ENCODE measurements at places on chromosomes 2 and 18.

- no peak for DNase-seq
These were observed 278.9 kb downstream of the PRKCE start for GRCh38 chr2:45930396-45930792.

GRCh38 chr2:57397550-57398360 is 648.9 kb upstream of the VRK2 start:
- no peak for DNase-seq

- no peak for DNase-seq
These were observed 238.8 kb downstream of the TPGS2 start for GRCh38 chr18:36589857-36590543.

DNA sequence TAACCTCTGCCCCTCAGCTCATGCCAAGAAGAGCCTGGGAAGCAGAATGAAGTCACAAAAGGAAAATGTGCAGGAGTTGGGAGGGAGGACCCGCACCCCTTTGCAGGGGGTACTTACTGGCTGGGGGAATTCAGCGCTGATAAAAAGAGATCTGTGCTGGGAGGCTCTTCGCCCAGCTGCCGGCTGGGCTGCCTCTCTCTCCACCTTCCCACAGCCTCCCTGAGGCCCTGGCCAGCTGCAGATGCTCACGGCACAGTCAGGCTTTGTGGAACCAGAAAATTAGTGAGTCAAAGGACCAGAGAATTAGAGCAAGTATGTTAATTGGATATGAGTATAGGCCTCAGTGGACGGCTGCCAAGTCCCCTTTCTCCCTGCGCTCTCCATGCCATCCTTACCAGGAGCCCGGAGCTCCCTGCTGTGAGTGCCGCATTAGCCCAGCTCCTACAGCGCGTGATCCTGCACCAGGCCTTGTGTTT is 181.7 kb upstream of the SH3BP4 start:
- no peak for DNase-seq

Measured in stimulated activated CD8-positive, alpha-beta memory T cell treated with anti-CD3 and anti-CD28 coated beads, Interleukin-7, amount 100 ng/mL, for 48 hours (primary cell).